GM23338 (cell line): ENCODE measurements at places on chromosomes 5 and 9.

DNA sequence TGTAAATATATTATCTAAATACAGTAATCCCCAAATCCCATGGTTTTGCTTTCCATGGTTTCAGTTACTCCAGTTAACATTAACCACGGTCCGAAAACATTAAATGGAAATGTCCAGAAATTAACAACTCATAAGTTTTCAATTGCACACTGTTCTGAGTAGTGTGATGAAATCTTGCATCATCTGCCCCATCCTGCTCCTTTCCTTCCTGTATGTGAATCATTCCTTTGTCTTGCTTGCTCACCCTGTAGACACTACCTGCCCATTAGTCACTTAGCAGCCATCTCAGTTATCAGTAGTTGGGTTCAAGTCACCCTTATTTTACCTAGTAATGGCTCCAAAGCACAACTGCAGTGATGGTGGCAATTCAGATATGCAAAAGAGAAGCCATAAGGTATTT, 1568.5 kb upstream of the WWC1 start:
- DNase-seq = no peak

DNA sequence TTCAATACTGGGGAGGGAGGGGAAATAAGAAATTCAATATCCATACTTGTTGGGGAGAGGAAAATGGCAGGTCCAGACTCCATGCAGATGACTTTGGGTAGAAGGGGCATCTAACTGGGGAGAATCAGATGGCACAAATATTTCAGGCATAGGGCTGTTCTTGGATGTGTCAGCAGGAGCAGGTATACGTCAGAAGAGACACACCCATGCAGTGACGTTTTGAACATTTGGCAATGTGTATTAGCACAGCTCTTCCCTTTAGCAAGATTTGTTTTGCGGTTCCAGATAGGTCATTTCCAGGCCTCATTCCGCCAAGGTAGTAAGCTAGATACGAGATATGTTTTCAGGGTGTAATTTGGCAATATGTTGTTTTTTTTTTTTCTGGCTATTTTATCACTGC, 187.2 kb upstream of the CDH10 start:
- no peak for DNase-seq

GRCh38 chr9:78525986-78526560, 229.1 kb downstream of the PSAT1 start:
- DNase-seq = no peak

- peak; percentile 47 for DNase-seq
These were observed 72.5 kb downstream of the AP3B1 start for GRCh38 chr5:78221964-78222451.

GRCh38 chr5:10518347-10518746, 45.5 kb upstream of the ANKRD33B start:
- no peak for DNase-seq

GRCh38 chr9:107906074-107906473, 416.5 kb upstream of the KLF4 start:
- DNase-seq = no peak

- no peak for DNase-seq
These were observed 5.5 kb downstream of the CCIN start for GRCh38 chr9:36174731-36175130.

DNA sequence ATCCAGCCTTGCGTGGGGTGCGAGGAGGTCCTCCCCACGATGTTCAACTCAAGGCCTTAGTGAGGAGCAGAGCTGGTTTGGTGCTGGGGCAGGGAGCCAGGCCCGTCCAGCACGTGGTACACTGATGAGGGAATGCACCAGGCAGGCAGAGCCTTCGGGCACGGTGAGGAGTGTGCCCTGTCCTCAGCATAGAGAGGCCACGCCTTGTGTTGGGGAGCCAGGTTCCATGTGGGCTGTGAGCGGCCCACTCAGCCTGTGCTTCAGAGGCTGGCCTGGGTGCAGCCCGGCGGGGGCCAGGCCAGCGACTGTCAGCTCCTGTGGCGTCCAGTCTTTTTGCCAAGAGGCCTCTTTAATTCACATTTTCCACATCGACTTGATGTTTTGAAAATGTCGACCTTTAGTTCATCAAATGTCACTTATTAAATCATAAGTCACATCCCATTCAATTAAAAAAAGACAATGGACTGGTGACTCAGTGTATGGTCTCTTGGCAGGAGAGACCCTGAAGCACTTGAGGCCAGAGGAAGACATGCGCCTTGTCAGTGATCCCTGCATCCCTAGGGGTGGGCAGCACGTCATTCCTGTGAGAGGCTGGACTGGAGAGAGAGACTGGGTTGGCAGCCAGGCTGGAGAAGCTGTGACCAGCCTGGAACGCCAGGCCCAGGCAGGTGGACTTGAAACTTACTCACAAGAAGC, 21.7 kb downstream of the ERGIC1 start:
- DNase-seq = no peak

DNA sequence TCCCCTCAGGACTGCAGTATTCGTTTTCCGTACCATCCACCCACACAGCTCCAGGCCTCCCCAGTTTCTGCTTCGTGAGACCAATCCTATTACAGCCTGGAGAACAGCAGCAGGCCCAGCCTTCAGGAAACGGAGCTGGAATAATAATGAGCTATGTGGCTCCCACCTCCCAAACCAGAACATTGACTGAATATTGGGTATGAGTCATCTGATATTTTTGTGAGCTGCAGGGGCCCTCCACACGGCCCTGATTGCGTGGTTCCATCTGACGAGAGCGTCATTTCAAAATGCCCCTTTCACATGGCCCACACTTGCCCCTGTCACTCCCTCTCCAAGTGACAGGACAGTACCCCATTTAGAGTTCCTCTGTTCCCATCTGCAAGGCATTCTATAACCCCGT, 192.0 kb downstream of the BRINP1 start:
- DNase-seq = no peak

- no peak for DNase-seq
These were observed 32.5 kb upstream of the SCAMP1 start for GRCh38 chr5:78327761-78328510.

DNA sequence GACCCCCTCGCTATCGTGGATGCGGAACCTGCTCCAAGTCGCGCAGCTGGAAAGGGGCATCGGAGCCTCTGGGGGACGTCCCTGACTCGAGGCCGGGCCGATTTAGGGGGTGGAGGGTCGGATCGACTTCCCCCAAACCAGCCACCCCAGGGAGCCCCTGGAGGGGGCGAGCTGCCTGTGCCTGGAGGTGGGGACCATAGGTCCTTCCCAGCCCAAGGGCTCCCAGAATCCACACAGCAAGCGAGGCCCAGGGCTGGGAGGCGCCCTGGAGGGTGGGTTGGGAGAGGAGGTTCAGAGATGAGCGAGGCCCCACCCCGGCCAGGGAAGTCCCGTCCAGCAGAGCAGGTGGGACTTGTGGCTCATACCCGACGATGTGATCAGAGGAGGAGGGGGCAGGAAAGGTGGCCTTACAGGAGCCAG, 147.6 kb downstream of the GAPVD1 start:
- DNase-seq = peak; percentile 69

DNA sequence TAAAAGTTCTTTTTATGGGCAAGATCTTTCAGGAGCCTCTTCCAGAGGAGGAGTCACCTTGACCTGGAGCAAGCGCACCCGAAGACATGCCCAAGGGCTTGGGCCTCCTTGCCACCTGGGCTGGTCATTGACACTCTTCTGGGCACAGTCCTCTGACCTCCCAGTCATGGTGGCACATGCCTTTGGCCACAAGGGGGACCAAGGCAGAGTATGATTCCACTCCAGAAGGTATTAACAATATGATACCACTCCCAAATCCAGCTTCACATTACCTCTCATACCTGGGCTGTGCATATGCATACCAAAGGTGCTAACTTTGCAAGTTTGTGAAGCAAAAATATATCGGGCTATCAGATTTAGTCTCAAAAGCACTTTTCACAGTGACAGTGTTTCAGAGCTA, 84.6 kb downstream of the MAST4 start:
- no peak for DNase-seq

DNA sequence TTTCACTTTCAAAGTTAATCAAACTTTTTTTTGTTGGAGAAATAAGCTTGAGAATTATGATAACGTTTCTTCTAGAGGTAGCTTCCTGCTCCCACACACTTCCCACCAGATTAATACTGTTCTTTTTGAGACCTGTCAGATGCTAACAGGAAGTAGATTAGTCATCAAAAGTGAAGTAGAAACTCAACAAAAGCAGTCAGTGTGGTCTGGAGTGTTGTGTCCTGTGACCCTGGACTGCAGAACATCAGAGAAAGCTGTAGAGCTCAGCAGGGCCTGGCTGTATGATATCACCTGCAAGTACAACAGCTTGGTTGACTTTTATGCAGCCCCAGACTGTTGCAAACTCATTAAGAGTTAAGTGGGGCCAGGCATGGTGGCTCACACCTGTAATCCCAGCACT, 495.7 kb upstream of the CYLC2 start:
- no peak for DNase-seq

DNA sequence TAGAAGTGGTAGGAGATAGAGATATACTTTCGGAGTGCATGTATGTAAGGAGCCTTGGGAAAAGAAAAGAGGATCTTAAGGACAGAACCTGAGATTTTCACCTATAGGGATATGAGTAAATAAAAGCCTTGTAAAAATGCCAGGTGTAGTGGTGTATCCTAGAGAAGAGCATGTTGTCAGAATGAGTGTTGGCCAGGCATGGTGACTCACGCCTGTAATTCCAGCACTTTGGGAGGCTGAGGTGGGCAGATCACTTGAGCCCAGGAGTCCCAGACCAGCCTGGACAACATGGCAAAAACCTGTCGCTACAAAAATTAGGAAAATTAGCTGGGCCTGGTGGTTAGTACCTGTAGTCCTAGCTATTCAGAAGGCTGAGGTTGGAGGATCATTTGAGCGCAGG, 76.0 kb downstream of the IPO11 start:
- DNase-seq = no peak

DNA sequence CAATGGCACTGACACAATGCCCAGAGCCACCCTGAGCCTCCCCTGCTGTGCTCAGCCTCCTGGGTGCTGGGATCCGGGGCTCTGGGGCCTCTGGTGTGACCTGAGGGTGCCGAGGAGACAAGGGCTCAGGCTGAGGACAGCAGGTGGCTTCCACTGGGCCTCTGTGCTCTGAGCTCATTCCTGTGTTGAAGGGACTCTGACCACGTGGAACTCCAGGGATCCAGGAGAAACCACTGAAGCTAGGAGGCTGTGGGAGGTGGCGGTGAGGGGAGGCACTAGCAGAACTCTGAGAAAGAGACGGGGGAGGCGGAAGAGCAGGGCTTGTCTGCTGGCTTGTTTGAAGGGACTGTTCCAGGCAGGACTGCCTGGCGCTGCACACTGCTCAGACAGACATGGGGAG, 318.7 kb upstream of the IRX1 start:
- DNase-seq = no peak

- peak; percentile 5 for DNase-seq
These were observed 24.6 kb downstream of the RFK start for GRCh38 chr9:76369583-76369982.

DNA sequence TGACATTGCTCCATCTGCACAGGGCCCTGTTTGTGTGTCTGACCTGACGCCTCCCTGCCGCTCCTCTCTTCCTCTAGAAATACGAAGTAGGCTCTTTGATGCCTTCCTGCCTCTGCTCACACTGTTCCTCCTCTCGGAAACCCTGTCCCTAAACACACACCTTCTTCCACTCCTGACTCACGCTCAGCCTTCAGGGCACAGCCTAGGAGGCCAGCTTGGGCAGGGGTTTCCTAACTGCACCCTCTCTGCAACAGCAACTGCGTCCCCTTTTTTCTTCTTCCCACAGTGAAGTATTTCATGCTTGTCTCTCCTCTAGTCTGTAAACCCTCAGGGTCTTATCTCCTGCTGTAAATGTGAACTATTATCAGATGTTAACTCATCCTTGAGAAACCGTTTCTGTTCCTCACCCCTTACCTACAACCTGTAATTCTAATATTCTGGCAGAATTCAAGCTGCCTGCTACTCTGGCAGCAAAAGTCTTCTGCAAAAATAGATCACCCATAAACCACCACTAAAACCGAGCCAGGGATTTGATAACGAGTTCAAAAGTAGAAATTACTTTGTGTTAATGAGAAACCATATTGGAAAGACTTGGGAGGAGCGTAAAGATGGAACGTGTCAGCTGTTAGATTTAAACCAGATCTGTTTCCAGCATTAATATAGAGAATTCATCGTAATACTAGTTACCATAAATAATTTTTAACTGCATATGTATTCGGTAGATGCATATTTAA, 100.2 kb downstream of the DAPK1 start:
- no peak for DNase-seq

- no peak for DNase-seq
These were observed 71.8 kb downstream of the C9orf50 start for GRCh38 chr9:129549139-129549538.

DNA sequence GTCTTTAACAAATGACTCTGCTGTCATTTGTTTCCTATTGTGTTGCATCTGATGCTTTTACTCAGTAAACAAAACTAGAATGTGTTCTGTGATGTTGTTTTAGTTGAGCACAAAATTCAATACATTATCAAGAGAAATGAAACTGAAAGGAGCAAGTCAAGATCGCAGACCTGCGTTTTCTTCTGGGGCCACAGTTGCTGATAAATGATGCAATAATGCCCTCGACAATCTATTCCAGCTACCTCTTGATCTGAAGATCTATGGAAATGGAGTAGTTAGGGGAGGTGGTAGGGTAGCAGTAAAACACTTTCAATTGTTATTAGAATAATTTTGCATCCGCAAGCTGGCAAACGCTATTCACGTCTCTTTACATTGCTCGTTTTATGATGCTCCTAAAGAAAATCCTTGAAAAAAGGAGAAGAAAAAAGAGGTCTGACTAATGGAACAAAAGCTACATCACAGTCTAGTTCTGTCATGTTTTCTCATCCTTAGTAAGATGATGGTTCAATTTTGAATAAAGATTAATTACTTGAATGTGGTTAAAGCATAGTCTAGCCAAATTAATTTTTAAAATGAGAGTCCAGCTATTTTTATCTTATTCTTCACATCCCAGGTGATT, 1.6 kb downstream of the ZNF366 start:
- no peak for DNase-seq

DNA sequence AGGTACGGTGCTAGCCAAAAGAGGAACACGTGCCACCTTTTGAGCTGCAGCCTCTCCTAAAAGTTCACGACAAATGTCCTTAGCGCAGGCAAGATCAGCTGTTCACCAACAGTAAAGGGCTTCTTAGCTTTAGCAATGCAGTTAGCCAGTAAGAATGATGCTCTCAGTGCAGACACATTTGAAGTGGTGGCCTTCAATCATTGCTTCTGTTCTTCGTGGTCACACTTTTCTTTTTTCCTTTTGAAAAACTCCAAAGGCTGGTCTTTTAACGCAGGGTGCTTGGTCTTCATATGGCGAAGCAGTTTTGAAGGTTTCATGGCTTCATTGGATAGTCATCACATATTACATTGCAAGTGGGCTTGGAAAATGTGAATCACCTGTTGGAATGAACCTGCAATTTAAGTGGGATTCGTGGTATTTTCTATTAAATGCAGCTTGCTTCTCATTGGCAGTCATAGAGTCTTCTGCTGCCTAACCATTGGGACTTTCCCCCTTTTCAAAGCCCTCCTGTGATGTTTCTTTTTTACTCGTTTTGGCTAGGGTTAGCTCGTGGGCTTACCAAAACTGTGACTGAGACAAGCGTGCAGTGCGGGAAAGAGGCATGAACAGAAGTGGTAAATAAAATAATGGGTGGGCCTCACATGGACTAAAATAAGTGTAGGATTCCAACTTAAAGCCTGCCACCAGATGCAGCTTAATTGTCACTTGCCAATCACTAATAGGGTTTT, 100.9 kb downstream of the MRPL36 start:
- no peak for DNase-seq

GRCh38 chr9:7148243-7148765, 390.5 kb downstream of the KDM4C start:
- DNase-seq = no peak
